ENCODE measurements at places on chromosomes 2 and 18. TPM values are rescaled to one million over a fixed set of nuclear protein-coding genes. Genes with fewer than 3 reads are reported as not detected.

The OR6B2 gene
- total RNA-seq = not detected

The CLHC1 gene
- total RNA-seq = 1.9 TPM

The ASB18 gene
- not detected for total RNA-seq

The CKAP2L gene
- 13.9 TPM for total RNA-seq

The ZNF521 gene
- not detected for total RNA-seq

The PLEKHH2 gene
- total RNA-seq = 2.1 TPM

The PREB gene
- 57.7 TPM for total RNA-seq

The GPR35 gene
- total RNA-seq = 1.0 TPM

The MEP1B gene
- 0.04 TPM for total RNA-seq

The CCBE1 gene
- 9.8 TPM for total RNA-seq

The TMEM169 gene
- 0.37 TPM for total RNA-seq

The SLC20A1 gene
- total RNA-seq = 164 TPM

The GALNT5 gene
- 1.8 TPM for total RNA-seq

The PSMA8 gene
- total RNA-seq = not detected

The GREB1L gene
- total RNA-seq = 5.4 TPM

The CXCR1 gene
- total RNA-seq = not detected

The FOSL2 gene
- total RNA-seq = 81.2 TPM

The TOGARAM2 gene
- 0.20 TPM for total RNA-seq

The CERKL gene
- total RNA-seq = 0.31 TPM

The FZD7 gene
- 6.7 TPM for total RNA-seq

The IL18R1 gene
- total RNA-seq = 1.0 TPM

The FARP2 gene
- 28.9 TPM for total RNA-seq

The REL gene
- total RNA-seq = 1.7 TPM

The ZNF396 gene
- 0.89 TPM for total RNA-seq

The FAM110C gene
- total RNA-seq = 0.40 TPM

The SLC9A4 gene
- total RNA-seq = not detected

The CYTIP gene
- 0.08 TPM for total RNA-seq

The AGXT gene
- not detected for total RNA-seq

The B4GALT6 gene
- total RNA-seq = 4.1 TPM

The TMEM163 gene
- 0.10 TPM for total RNA-seq

The ILKAP gene
- total RNA-seq = 39.3 TPM

The CCDC138 gene
- 7.4 TPM for total RNA-seq

The IL1RL1 gene
- 1.2 TPM for total RNA-seq

The PNKD gene
- total RNA-seq = 58.2 TPM

The MPP4 gene
- total RNA-seq = 0.24 TPM

The PMAIP1 gene
- 14.5 TPM for total RNA-seq

The KIF1A gene
- total RNA-seq = 0.71 TPM

The PSD4 gene
- 12.6 TPM for total RNA-seq

The CBLN2 gene
- total RNA-seq = 0.05 TPM

The MCFD2 gene
- total RNA-seq = 118 TPM

The ITGA6 gene
- 35.8 TPM for total RNA-seq

The HRH4 gene
- total RNA-seq = not detected

The IL36B gene
- not detected for total RNA-seq

The FOXI3 gene
- 0.06 TPM for total RNA-seq

The SETBP1 gene
- total RNA-seq = 0.39 TPM

The G6PC2 gene
- not detected for total RNA-seq

The TRIM54 gene
- total RNA-seq = 1.2 TPM

The KCNG2 gene
- total RNA-seq = not detected

The LDLRAD4 gene
- 2.8 TPM for total RNA-seq

The SERPINB13 gene
- total RNA-seq = not detected

The NTSR2 gene
- total RNA-seq = 0.08 TPM

The DUSP11 gene
- 42.3 TPM for total RNA-seq

The RAX gene
- total RNA-seq = not detected

The RIT2 gene
- total RNA-seq = not detected

The CYBRD1 gene
- total RNA-seq = 30.7 TPM

The ANKRD36 gene
- 6.0 TPM for total RNA-seq

The PPP1R1C gene
- 1.8 TPM for total RNA-seq

The ACVR1C gene
- total RNA-seq = 0.03 TPM

The RNF103 gene
- total RNA-seq = 66.0 TPM

The GPR45 gene
- total RNA-seq = not detected
